ENCODE measurements at places on chromosomes 2 and 18. TPM values are rescaled to one million over a fixed set of nuclear protein-coding genes. Genes with fewer than 3 reads are reported as not detected.

DNA sequence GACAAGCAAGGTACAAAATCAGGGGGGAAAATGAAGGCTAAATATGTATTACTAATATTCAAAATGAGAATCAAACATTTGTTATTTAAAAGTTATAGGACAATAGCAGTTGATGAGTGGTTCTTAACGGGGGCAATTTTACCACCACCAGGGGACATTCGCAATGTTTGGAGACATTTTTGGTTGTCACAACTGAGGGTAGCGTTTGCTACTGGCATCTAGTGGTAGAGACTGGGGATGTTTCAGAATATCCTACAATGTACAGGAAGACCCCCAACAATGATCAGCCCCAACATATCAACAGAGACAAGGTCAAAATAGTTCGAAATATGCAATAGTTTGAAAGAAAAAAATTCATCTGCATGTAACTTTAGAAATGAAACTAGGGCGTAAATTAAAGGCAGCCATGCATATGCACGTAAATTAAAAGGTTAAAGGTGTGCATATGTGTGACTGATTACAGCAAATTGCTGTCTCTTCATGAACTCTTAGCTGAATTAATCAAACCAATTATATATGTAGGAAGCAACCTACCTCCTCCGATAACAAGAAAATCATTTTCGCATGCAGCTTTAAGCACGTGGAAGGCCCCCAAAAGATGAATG is 61.2 kb upstream of the CUL3 start:
- no peak overlapping the region for H3K27ac ChIP-seq
- no peak for DNase-seq
- peaks cover 6% of the 10 kb centered on the region for H3K27me3 ChIP-seq
- no peaks in the 10 kb centered on the region for H3K4me1 ChIP-seq
- no peak overlapping the region for H3K4me3 ChIP-seq
- no peaks in the 10 kb centered on the region for H3K36me3 ChIP-seq

DNA sequence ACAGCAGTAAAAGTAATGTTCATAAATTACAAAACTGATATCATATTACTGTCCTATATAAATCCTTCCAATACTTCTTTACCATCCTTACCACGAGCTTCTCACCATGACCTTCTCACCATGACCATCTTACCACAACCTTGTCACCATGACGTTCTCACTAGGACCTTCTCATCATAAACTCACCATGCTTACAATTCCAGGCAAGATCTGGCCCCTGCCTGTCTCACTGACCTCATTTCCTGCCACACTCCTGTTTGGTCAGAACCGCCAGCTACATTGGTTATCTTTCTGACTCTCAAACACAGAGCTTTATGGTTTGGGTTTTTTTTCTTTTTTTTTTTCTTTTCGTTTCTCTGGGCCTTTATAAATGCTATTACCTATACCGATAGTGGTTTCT is 827.6 kb downstream of the RNF144A start:
- no peak overlapping the region for H3K4me3 ChIP-seq
- H3K27me3 ChIP-seq: no peaks in the 10 kb centered on the region
- DNase-seq: no peak
- no peaks in the 10 kb centered on the region for H3K36me3 ChIP-seq

DNA sequence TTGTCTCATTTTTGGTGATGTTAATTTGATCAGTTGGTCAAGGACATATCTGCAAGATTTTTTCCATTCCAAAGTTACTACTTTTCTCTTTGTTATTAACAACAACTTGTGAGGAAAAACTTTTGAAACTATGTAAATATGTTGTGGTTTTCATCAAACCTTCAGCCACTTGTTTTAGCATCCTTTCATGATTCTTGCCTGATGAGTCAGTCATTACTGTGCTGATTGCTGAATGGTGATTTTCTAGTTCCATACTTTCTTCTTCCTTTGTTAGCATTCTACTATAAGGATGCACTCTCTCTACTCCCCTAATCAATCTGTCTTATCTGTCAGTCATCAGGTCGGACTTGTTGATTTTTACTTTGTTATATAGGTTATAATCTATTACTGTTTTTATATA is 10.9 kb downstream of the TMEM87B start:
- DNase-seq: no peak
- peaks cover 5% of the 10 kb centered on the region for H3K36me3 ChIP-seq
- no peak overlapping the region for H3K4me3 ChIP-seq
- H3K4me1 ChIP-seq: no peaks in the 10 kb centered on the region
- no peaks in the 10 kb centered on the region for H3K27me3 ChIP-seq

DNA sequence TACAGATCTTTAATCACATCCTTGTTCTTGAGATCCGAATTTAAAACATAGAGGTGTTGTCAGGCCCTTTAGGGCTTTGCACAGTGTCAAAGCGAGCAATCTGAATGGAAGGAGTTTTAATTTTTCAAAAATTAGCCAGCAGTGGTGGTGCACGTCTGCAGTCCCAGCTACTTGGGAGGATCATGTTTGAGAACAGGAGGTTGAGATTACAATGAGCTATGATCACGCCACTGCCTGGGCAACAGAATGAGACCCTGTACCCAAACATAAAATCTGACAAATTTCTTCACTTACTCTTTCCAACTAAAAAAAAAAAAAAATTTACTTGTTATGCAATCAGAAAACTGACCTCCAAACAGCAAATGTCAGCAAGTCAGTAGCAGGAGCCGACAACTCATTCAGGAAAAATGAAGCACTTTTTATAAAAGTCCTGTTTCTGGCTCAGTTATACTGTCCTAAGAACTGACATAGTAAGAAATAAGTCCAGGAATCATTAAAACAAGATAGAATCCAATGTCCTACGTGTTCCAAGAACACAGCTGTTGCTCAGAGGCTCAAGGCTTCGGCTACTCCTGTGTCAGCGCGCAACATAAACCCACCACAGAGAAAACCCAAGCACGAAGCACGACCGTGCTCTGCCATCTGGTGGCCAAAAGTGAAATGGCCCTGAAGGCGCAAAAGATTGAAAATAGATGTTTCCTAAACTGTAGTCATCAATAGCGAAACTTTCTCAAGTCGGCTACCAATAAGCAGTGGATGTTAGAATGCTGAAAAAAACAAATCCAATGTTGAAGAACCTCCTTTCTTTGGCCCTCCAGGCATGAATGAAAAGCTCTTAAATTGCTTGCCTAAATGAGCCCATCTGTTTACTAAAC is 138.1 kb downstream of the INO80D start:
- peak; percentile 65 for DNase-seq
- H3K27ac ChIP-seq: peak overlapping the region; percentile 22
- no peaks in the 10 kb centered on the region for H3K27me3 ChIP-seq
- peaks cover 4% of the 10 kb centered on the region for H3K4me1 ChIP-seq

GRCh38 chr2:239955989-239956817 is 68.9 kb downstream of the NDUFA10 start:
- H3K27me3 ChIP-seq: no peaks in the 10 kb centered on the region
- H3K4me1 ChIP-seq: peaks cover 55% of the 10 kb centered on the region
- H3K36me3 ChIP-seq: peaks cover 6% of the 10 kb centered on the region
- DNase-seq: no peak
- H3K4me3 ChIP-seq: no peak overlapping the region

DNA sequence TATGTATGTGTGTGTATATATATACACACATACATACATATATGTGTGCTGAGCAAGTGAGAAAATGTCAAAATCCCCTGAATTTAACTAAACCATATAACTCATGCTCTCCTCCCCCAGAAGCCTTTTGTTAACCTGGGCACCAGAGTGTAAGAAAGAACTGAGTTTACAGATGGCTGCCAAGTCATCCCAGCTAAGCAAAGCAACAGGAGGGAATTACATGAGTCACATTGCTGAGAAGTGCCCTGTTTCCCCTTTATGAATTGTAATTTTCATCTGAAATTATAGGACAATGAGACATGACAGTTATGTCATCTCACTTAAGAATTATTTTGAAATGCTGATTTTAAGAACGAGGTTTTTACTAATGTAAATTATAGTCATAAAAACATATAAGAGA is 29.9 kb downstream of the SCN7A start:
- H3K27me3 ChIP-seq: no peaks in the 10 kb centered on the region
- no peak overlapping the region for H3K4me3 ChIP-seq
- no peak for DNase-seq
- H3K27ac ChIP-seq: no peak overlapping the region
- peaks cover 6% of the 10 kb centered on the region for H3K4me1 ChIP-seq

- H3K4me1 ChIP-seq: no peaks in the 10 kb centered on the region
- no peak for DNase-seq
- H3K36me3 ChIP-seq: no peaks in the 10 kb centered on the region
- no peaks in the 10 kb centered on the region for H3K27me3 ChIP-seq
Measured at GRCh38 chr2:12396699-12397098, 320.0 kb upstream of the TRIB2 start.

DNA sequence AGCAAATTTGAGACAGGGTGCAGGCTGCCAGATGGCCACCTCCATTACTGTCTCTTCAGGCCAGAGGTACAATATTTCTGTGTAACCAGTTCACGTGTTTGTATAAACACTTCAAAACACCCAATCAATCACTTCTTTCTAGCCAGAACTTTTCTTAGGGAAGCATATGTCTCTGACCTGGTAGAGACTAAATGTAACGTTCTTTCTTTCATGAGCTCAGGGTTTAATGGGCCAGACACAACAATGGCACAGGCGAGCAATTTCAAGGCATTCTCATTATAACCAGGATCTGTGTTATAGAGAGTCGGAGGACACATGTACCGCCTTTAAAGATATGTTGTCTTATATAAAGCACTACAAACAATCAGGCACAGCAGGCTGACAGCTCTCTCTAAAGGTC is 1846.4 kb upstream of the PIK3C3 start:
- no peaks in the 10 kb centered on the region for H3K27me3 ChIP-seq
- no peaks in the 10 kb centered on the region for H3K36me3 ChIP-seq
- H3K4me1 ChIP-seq: no peaks in the 10 kb centered on the region
- no peak overlapping the region for H3K4me3 ChIP-seq
- no peak overlapping the region for H3K27ac ChIP-seq

The DSC2 gene
- total RNA-seq: 23.8 TPM

The VWA3B gene
- 0.18 TPM for total RNA-seq

The TFCP2L1 gene
- total RNA-seq: 0.02 TPM

All from heart right ventricle (tissue), 16 donors.